Activated CD8-positive, alpha-beta memory T cell treated with anti-CD3 and anti-CD28 coated beads for 1 hour (primary cell): ENCODE measurements at places on chromosomes 5 and 9.

DNA sequence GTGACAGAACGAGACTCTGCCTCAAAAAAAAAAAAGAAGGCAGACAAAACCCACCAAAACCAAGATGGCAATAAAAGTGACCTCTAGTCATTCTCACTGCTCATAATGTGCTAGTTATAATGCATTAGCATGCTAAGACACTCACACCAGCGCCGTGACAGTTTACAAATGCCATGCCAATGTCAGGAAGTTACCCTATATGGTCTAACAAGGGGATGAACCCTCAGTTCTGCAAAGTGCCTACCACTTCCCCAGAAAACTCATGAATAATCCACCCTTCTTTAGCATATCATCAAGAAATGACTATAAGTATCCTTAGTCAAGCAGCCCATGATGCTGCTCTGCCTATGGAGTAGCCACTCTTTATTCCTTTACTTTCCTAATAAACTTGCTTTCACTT lies 4.7 kb upstream of the BICD2 start:
- no peak for DNase-seq

- DNase-seq, result no peak
These were observed 90.8 kb upstream of the EGFLAM start for GRCh38 chr5:38167562-38167996.

- no peak for DNase-seq
These were observed 36.0 kb upstream of the TEX48 start for GRCh38 chr9:114717908-114718486.

DNA sequence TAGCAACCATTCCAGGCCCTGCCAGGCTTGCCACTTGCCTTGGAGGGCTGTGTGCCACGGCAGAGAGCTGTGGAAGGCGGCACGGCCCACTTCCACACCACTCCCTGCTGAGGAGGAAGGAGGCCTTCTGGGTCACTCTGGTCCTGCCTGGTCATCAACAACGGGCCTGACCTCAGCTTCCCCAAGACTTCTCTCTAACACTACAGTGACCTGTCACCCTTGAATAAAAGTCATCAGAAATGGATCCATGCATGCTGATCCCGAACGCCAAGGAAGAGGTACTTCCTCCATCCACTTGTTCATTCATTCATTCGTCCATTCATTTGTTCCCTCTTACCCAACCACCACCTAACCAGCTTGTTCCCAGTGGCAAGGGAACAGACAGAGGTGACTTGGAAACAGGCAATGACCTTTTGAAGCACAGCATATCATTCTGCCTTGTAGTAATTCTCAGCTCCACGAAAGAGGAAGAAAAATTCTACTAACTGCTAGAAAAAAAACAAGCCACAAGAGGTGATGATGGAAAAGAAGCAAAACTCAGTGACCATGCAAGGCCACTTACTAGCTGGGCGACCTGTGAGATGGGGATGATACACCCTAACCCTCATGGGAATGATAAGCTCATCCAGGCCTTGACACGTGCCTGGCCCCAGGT lies 58.6 kb downstream of the STK10 start:
- no peak for DNase-seq

DNA sequence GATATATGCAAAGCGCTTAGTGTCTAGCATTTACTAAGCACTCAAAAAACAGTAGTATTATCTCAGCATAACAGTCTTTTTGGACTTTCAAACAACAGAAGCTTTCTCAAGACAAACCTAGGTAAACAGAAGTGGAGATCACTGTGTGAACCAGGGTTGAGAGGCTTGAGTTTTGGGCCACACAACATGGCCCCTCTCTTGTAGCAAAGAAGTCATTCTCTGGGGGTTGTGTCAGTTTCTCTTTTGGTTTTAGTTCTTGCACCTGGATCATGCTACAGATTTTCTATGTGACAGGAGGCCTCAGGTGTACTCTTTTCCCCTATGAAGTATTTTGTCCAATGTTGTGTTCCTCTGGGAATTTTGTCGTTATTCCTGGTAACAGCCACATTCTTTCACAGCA lies 30.0 kb downstream of the INSYN2B start:
- DNase-seq, result no peak
